Stimulated activated CD8-positive, alpha-beta memory T cell treated with anti-CD3 and anti-CD28 coated beads, Interleukin-15, amount 100 ng/mL, for 4 hours (primary cell): ENCODE measurements at places on chromosomes 5 and 9.

DNA sequence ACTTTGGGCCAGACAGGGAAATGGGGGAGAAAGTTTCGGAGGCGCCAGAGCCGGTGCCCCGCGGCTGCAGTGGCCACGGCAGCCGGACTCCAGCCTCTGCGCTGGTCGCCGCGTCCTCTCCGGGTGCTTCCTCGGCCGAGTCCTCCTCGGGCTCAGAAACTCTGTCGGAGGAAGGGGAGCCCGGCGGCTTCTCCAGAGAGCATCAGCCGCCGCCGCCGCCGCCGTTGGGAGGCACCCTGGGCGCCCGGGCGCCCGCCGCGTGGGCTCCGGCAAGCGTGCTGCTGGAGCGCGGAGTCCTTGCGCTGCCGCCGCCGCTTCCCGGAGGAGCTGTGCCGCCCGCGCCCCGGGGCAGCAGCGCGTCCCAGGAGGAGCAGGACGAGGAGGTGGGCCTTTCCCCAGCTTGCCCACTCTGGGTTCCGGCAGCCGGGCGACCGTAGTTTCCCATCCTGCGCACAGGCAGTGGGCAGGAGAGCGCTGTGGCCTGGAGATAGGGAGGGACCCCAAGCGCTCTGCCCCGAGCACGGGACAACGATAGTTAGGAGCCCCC, 516 bp downstream of the MAST4 start:
- no peak for DNase-seq

DNA sequence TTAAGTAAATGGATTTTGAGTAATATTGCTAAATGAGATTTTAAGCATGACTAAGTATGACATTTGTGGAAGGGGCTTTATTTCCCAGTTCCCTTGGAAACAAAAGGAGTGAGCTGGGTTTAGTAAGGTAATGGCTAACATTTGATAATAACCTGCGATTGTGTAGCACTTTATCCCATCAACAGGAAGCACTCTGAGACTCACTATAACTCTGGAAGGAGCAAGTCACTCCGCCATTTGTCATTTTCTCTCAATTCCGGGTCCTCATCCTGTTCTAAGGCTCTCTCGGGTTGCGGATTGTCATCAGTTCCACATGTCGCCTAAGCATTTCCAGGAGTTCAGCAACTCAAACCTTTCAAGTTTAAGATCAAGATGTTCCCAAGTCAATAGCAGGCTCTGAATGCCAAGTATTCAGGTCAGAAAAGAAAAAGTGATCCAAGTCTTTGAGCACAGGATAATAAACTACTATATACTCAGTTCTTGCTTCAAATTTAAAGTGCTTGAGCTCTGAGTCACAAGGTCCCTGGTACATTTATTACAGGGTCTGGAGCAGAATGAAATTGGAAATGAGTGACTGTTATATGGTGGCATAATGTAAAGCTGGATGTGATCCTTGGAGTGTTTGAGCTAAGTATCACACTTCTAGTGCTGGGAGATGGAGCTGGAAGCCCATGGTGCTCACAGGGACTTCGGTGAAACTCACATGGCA, 39.3 kb downstream of the CAPSL start:
- no peak for DNase-seq

DNA sequence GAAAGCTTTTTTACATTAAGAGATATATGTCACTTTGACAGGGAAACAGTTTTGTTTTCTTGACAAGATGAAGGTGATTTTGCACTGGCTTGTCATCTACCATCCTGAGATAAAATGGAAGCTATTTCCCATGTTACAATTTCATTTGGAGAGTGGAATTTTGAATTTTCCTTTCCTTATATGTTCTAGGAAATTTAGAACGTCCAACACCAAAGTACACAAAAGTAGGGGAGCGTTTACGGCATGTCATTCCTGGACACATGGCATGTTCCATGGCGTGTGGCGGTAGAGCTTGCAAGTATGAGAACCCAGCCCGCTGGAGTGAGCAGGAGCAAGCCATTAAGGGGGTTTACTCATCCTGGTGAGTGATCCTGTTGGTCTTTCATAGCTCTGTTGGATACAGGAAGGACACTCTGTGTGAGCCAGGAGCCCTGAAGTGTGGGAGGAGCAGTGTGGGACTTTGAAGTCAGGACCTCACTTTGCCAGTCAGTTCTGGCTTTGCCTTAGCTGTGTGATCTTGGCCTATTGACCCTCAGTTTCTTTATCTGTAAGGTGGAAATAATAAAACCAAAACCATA, 887 bp downstream of the PTPDC1 start:
- no peak for DNase-seq

GRCh38 chr9:130023144-130023787, 19.7 kb downstream of the FNBP1 start:
- DNase-seq = no peak

- no peak for DNase-seq
Observed at GRCh38 chr9:114321759-114322158, 1.1 kb upstream of the ORM1 start.

DNA sequence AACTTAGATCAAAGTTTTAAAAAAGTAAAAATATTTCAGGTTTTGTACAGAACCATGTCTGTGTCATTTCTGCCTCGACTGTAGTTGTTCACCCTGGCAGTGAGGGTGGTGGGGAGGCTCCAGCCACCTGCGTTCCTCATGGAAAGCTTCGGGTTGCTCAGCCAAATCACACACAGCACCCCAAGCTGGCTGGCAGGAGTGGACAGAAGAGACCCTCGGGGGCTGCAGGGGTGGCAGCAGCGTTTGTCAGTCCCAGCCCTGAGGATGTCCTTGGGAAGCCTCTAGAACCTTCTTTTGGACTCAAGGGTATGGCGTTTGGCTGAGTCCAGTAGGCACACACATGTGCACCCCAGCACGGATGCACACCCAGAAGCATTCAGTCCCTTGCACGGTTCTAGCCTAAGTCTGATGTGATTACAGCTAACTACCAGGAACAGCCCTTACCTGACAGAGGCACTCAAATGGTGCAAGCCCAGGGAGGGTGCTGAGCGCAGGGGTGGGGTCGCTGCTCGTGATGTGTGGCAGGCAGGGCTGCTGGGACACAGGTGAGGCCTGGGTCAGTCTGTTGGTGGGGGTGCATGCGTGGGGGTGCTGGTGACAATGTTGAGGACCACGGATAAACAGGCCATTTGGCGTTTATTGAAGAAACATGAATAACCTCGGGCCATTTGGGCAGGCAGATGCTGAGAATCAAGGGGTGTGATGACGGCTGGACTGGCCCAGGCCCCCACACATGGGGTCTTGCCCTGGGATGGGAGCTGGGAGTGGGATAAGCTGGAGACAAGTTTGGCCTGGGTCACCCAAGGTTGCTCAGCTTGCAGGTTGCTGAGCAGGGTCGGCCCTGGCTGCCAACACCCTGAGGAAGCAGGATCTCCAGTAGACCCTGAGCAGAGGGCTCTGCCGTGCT, 103.4 kb downstream of the PHF2 start:
- DNase-seq = no peak

DNA sequence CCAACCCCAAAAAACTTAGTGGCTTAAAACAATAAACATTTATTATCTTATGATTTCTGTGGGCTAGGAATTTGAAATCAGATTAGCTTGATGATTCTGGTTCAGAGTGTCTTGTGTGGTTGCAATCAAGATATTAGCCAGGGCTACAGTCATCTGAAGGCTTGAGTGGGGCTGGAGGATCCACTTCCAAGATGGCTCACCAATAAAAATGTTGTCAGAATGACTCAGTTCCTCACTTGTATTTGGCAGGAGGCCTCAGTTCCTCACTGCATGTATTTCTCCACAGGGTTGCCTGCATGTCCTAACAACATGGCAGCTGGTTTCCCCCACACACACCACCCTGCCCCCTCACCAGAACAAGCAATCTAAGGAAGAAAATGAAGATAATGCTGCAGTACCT, 98.2 kb upstream of the NIPBL start:
- no peak for DNase-seq

- DNase-seq = no peak
Observed at GRCh38 chr5:112823656-112824055, 37.4 kb upstream of the SRP19 start.

DNA sequence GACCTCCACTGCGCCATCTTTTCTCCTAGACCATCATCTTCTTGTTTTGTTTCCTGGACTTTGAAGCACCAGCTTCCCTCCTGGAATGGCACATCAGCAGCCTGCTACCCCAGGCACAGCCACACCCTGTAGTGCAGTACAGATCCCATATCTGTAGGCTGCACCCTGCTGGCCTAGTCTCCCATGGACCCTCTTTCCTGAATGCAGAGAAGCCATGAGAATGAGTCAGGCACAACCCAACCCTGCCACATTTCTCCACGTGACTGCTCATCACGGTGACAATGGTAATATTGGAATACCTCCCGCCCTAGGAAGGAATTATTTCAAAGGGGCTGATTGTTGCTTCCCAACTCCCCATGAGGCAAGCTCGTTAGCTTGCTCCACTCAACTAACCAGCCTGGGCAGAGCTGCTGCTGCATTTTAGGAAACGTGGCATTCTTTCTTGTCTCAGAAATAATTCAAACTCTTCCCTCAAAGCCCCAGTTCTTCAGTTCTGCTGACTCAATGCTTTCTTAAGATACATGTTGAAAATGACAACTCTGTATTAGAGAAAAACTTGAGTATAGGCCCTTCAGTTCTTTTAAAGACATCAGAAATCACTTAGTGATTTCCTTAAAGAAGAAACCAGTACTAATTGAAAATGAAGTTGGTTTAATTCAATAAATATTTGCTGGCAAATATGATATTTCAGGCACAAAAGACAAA, 328.1 kb downstream of the MLLT3 start:
- no peak for DNase-seq

GRCh38 chr9:82275258-82275927, 286.8 kb downstream of the SPATA31D1 start:
- DNase-seq = no peak

GRCh38 chr5:151447174-151448037, at the start of gene SLC36A1:
Gene SLC36A1, plus strand, starts transcription at chr5:151447603. Its CDS starts 11,190 bp downstream, at chr5:151458793.
- peak; percentile 83 for DNase-seq

- DNase-seq = no peak
Observed at GRCh38 chr5:168311061-168311566, 19.7 kb downstream of the WWC1 start.

DNA sequence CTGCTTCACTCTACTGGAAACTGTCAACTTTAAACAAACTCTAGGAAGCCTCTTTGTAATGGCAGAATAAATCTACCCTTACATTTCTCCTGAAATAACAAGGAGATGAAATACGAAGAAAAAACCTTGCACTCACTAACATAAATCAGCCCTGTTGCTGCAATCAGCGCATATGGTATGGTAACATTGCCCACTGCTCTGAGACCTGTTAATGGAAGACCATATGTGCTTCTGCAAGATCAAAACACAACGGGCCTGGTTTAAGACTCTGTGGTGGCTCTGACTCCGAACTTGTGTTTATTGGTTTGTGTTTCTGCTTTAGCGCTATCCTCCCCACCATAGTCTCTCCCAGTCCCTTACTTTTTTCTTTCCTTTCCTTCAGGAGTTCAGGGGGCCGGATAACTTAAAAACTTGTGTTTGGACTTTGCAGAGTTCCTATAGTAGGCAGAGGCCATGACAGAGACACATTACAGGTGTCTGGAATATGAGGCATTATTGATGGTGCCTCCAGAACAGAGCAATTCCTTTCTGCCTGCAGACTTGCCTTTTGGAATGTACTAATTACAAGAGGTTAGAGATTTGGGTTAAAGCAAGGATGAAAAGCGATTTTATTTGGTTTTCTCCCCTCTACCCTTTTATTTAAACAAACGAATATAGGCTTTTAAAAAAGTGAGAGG, 110.8 kb downstream of the PSAT1 start:
- no peak for DNase-seq
